A549 (cell line): ENCODE measurements at places on chromosomes 2 and 18. TPM values are rescaled to one million over a fixed set of nuclear protein-coding genes. Genes with fewer than 3 reads are reported as not detected.

DNA sequence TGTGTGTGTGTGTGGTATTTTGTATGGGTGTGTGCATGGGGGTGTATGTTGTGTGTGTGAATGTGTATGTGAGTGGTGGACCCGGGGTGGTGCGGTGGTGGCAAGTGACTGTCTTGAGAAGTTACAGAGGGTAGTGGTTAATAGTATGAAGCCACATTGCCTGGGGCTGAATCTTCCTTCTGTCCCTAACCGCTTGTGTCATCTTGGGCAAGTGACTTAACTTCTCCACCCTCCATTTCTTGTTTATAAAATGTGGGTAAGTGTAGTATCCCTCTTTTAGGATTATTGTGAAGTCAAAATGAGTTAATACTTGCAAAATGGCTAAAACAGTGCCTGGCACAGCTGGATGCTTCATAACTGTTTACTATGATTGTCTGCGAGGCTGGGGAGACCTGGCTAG, 63.5 kb downstream of the MYCN start:
- no peak for DNase-seq

DNA sequence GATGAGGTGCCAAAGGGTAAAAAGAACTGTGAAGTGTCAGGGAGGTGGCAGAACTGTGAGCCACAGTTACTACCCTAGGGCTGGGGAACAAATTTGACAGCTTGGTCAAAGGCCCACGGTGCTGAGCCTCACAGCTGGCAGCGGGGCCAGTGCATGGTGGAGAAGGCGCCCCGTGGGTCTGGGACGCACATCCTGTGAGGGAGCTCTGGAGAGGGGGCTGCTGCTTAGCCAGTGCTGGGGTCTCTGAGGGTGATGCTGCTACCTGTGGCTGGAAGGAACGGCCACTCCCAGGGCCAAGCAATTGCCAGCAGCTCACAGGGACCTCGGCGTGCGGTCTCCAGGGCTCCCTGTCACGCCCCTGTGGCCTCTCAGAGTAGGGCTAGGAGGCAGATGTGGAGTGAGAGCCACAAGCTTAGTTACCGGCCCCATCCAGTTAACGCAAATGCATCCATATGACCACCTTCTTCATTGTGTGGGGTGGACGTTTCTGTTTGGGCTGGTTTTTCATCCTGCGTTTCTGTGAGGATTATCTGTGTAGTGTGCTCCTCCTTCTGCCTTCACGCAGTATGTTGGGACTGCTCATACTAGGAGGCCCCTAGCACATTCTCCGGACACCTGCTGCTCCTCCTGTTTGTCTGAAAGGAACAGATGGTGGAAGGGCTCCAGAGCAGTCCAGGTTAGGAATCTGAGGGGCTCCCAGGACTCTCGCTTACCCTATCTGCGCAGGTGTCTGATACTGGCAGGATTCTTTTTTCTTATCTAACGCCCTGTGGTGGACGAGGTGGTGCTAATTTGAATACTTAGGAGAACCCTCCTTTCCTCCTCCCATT, 26.0 kb downstream of the STK25 start:
- no peak for DNase-seq

DNA sequence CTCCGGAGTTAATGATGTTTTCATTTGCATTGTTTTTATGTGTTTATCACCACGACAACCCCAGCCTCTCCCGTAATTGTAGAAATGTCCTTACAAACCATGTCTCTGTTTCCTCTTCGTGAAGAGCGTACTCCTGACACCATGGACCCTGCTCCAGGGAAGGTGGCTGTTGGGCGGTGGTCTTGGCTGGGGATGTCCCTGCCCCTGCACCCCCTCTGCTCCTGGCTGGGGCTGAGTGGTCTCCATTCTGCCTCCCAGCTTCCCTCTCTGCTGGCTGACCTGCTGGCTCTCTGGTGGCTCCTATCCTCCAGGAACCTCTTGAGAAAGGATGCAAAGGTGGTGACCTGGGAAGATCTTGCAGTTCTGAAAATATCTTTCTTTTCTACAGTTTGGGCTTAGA, 81.1 kb downstream of the ASB1 start:
- DNase-seq = no peak

GRCh38 chr2:99348173-99348572, 11.0 kb downstream of the EIF5B start:
- DNase-seq = no peak

DNA sequence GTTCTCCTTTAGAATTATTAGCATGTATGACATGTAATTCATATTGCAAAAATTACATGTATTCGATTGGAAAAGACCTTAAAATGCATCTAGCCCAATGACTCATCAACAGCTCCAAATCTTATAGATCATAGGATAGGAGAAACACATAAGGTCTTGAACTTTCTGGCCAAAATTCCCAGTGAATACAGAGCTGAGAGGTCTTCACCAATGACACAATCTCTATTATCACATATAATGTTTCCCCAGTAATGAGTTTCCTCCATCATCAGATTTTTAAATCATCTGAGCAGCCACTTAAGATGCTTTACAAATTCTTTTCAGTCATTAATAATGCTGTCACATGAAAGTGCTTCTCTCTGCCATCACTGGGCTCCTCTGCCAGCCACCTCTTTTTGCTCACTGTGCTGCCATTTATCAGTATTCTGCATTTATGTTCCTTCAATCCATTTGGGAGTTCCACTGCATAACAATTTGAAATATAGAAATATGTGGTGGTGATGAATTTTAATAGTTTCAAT, 804.9 kb downstream of the SUCLG1 start:
- DNase-seq = no peak

DNA sequence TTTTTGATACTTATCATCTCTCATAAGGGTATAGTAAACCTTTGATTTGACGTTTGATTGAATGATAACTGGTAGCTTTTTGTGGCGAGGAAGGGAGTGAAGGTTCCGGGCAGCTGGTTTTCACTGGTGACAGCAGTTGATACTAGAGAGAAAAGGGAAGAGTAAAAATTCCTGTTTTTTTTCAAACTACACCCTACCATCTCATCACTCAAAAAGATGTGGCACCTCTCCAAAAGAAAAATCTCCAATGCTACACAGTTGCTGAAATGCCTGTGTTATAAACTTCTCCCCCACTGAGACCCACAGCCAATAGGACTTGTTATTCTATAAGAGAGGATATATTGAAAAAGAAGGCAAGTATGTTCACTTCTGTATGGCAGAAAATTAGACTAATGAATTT, 154.0 kb downstream of the MAIP1 start:
- no peak for DNase-seq

- DNase-seq = no peak
Measured at GRCh38 chr18:36411745-36412168, 114.2 kb downstream of the FHOD3 start.

DNA sequence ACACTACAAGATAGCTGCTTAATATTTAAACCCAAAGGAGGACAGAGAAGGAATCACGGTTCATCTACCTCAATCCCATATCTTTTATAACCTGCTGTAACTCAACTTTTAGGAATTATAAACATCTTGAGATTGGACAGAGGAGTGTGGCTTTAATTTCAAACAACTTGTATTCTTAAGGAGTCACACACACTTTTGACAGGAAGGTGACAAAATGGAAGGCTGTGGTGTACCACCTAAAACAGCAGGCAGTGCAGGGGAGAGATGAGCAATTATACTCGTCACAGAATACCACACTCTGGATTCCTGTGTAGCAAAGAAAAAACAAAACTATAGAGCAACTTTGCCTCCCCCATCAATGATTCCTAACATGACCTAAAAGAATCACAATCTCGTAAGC, 194.8 kb downstream of the ZEB2 start:
- no peak for DNase-seq

- no peak for DNase-seq
Measured at GRCh38 chr2:60629305-60629662, 75.8 kb upstream of the BCL11A start.

DNA sequence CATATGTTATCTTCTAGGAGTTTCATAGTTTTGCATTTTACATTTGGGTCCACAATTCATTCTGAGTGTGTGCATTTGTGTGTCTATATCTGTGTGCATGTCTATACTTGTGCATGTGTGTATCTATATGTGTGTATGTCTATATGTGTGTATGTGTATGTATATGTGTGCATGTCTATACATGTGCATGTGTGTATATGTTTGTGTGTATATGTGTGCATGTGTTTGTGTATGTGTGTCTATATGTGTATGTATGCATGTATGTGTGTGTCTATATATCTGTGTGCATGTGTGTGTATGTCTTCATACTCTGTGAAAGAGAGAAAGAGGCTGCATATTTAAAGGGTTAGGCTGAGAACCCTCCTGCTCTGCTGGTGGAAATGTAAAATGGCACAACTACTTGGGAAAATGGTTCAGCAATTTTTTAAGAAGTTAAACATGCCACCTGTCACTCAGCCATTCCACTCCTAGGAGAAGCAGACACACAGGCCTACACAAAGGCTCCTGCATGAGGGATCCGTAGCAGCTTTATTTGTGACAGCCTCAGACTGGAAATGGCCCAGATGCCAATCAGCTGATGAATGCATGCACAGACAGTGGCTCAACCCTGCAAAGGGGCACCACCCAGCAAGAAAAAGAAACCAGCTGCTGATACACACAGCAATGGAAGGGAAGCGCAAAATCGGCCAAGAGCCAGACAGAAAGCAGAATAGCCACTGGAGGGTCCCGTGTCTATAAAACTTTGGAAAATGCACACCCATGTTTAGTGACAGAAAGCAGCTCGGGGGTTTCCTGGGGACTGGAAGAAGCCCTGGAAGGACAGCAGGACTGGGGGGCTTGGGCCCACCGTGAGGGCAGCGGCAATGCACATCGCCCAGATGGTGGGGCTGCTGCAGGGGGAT, 146.8 kb downstream of the SEPTIN10 start:
- DNase-seq = peak; percentile 19

DNA sequence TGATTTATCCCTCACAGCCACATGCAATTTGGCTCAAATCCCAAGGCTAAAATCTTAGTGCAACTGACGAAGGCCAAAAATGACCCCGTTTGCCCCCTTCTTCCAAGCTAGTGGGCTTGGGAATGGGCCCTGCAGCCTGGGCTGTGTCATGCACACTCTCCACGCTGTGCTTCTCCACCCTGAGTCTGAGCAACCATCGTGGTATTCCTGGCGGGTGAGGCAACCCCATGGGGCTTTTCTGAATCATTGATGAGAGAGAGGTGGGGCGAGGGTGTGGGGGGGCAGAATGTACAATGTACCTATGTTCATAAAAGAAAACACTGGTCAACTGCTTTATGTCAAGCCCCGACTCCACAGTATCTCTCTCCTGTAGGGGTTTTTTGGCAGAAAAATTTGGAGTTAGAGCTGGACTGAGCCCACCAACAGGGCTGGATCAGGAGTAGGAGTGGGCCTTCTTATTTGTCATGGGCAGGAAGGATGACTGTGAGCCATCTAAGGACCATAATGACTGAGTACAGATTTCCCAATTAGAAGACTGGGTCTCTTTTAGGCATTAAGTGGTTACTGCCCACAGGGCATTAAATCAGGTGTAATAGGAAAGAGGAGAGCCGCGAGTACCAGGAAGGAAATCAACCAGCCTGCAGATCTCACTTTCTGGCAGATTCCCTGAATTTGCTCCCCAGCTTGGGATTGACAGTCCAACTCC, 8.9 kb downstream of the SULT1C2 start:
- DNase-seq = peak; percentile 28

DNA sequence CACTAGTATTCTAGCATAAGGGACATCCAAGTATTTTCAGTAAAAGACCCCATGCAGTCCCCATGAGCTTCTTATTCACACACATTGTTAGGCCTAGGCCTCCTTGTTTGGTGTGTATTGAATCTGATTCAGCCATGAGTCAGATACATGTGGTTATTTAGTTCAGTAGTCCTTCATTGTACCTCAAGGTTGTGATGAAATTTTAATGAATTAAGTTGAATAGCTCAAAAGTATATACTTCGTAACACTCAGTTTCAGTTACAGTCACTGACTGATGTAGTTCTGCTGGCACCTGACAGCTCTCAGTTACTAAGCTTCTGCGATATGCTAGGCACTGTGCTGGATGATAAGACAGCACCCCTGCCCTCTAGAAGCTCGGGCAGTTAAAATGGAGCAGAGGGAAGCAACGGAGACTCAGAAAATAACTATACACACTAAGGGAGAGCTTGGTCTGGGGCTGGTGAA, 86.4 kb downstream of the XRCC5 start:
- no peak for DNase-seq

DNA sequence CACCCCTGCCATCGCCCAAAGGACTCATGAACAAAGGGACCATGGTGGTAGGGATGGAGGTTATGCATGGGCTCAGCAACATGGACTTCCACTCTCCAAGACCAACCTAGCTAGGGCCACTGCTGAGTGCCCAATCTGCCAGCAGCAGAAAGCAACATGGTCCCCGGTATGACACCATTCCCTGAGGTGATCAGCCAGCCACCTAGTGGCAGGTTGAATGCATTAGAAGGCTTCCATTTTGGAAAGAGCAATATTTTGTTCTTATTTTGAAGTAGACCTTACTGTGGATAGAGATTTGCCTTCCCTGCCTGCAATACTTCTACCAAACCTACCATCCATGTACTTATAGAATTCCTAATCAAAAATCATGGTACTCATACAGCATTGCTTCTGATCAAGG, 99.8 kb downstream of the METTL4 start:
- DNase-seq = peak; percentile 9

GRCh38 chr2:151999053-151999452, 99.8 kb downstream of the CACNB4 start:
- DNase-seq = peak; percentile 66

DNA sequence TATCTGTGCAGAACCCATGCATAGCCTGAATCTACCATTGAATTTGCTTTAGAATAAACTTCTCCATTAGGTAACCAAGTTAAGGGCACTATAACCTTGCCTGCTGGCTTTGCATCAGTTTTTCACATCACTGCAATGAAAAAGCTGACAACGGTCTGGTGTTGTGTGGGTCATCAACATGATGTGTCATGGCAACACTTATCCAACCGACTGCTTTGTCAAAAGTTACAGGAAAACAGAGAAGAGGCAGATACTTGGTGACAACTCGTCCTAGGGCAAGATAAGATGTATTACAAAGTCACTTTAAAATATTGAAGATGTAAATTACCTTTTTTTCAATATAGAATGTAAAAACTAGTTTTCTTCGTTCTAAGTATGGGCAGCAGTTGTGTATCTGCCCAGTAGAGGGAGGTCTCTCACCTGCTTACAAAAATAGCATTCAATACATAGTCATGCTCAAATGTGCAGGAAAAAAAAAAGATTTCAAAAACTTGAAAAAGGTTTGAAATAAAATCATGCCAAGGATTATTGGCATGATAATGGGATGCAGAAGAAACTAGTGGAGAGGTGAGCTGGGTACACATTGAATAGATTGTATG, 96.3 kb downstream of the EVA1A start:
- DNase-seq = peak; percentile 6

- no peak for DNase-seq
Measured at GRCh38 chr18:22827741-22828140, 105.4 kb upstream of the RBBP8 start.

- DNase-seq = no peak
Measured at GRCh38 chr2:111155610-111156009, 34.9 kb downstream of the BCL2L11 start.

- no peak for DNase-seq
Measured at GRCh38 chr2:126932529-126932928, 33.8 kb downstream of the TEX51 start.

- DNase-seq = no peak
Measured at GRCh38 chr2:148926981-148927401, 52.0 kb downstream of the KIF5C start.

CENPA gene
- 41.6 to 45.7 TPM (median 43.7 TPM) in 3 replicates for polyA plus RNA-seq

ADAM23 gene
- polyA plus RNA-seq = 7.8 to 9.3 TPM (median 9.1 TPM) in 3 replicates

ITGB6 gene
- 4.1 to 4.8 TPM (median 4.2 TPM) in 3 replicates for polyA plus RNA-seq

TM4SF20 gene
- 37.5 to 59.3 TPM (median 42.7 TPM) in 3 replicates for polyA plus RNA-seq

TMEM200C gene
- not detected in 3 replicates for polyA plus RNA-seq

KCNG2 gene
- polyA plus RNA-seq = not detected in 3 replicates

SDC1 gene
- 157 to 171 TPM (median 166 TPM) in 3 replicates for polyA plus RNA-seq

GPBAR1 gene
- polyA plus RNA-seq = 0.12 to 0.16 TPM (median 0.13 TPM) in 3 replicates
